Psoas muscle (tissue), 8 donors: ENCODE measurements at places on chromosomes 12 and 14. TPM values are rescaled to one million over a fixed set of nuclear protein-coding genes. Genes with fewer than 3 reads are reported as not detected.

- DNase-seq: no peak
Measured at GRCh38 chr14:101808894-101809670, 47.6 kb downstream of the PPP2R5C start.

DNA sequence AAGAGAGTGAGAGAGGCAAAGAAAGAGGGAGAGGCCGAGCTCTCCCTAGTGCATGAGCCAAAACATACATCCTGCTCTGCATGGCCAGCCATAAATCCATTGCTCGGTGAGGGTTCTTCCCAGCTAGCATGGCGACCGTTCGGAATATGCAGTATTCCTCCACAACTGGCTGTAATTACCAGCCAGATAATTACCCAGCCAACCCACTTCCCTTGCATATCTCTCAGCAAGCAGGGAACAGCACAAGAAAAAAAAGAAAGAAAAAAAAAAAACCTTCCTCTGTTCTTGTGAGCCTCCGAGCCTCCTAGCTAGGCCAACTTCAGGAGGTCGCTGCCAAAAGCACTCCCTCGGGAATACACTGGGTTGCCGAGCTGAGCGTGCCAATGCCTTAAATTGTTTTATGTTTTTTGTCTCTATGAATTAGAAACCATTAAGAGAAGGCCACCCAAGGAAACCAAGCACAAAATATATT is 567.9 kb downstream of the MED13L start:
- DNase-seq: peak; percentile 41

JAG2 gene
- polyA plus RNA-seq: 10.6 TPM

DNA sequence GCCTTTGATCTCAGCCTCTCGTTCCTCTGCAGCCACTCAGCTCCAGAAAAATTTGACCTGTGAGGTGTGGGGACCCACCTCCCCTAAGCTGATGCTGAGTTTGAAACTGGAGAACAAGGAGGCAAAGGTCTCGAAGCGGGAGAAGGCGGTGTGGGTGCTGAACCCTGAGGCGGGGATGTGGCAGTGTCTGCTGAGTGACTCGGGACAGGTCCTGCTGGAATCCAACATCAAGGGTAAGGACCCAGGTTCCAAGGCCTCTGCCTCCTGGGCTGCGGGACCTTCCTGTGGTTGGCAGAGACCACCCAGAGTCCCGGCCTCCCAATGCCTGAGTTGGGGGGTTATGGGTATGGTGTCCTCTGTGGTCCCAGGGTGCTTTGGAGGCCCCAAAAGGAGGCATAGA is 4.5 kb upstream of the GPR162 start:
- no peak for DNase-seq

DNA sequence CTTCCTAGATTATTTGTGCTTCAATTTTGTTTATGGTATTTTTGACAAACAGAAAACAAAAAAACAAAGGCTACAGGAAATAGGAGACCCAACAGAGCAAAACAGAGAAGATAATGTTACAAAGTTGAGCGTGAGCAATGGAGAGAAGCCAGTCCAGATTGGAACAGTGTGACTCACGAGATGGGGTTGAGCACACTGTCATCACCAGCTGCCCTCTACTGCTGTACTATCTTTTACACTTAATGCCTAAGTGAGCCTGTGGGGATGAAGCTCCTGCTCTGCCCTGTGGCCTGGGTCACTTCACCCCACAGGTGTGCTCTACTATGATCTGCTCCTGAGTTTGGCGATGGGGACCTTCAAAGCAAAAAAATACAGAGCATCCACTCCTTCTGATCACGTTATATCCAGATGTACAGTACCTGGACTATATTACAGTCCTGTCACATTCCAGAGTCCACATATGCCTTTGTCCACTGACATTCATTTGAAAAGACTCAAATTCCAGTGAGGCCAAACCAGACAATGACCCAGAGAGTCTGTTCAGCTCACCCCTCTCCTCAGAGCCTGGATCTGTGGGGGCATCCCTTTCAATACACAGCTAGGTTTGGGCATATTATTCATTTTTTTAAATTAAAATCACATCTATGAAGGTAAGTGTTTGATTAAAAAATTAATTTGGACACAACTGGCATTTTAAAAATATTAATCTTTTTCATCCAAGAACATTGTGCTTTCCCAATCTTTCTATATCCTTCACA is 4.4 kb downstream of the IPO8 start:
- DNase-seq: peak; percentile 18
